ENCODE measurements at places on chromosomes 2 and 18. TPM values are rescaled to one million over a fixed set of nuclear protein-coding genes. Genes with fewer than 3 reads are reported as not detected.

- peak; percentile 67 for DNase-seq
Observed at GRCh38 chr2:157866202-157866601, 9.9 kb downstream of the ACVR1 start.

GRCh38 chr2:28287256-28287915 is 105.3 kb upstream of the FOSL2 start:
- DNase-seq: peak; percentile 65

STON1 gene
- 11.3 TPM for polyA plus RNA-seq

DNA sequence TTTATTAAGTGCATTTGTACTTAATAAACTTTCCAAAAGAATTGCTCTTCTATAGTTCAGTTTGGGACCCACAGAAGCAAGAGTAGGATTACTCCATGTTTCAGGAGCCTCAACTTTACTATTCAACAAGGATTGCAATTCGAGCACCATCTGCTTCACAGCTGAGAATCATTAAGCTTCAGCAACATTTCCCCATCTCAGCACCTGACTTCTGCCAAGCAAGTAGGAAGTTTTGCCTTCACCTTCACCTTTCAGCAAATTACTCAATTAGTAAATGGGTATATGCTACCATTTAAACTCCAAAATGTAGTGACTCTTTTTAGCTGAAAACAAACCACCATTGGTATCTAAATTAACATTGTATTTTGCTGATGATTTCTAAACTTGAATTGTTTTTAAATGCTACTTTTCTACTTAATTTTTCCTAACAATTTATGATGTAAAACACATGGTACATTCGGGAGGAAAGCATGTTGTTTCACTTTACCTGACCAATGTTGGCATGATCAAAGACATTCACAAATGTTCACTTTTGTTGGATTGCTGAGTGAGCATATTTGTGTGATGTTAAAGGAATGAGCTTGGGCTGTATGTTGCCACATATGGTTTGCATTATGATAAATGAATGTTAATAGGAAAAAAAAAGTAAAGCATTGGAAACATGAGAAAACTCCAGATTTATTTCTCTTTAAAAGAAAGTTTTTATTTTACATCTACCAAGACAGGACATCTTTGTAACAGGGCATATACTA is 159.2 kb downstream of the GULP1 start:
- DNase-seq: peak; percentile 51

GRCh38 chr2:166613226-166613625 is 119.2 kb upstream of the SCN7A start:
- DNase-seq: no peak

GRCh38 chr18:27249933-27250332 is 64.8 kb upstream of the CHST9 start:
- DNase-seq: no peak

GRCh38 chr18:22543769-22544168 is 126.1 kb upstream of the CTAGE1 start:
- no peak for DNase-seq

GRCh38 chr2:131094463-131095281 is 1.4 kb upstream of the FAM168B start:
- DNase-seq: no peak

DNA sequence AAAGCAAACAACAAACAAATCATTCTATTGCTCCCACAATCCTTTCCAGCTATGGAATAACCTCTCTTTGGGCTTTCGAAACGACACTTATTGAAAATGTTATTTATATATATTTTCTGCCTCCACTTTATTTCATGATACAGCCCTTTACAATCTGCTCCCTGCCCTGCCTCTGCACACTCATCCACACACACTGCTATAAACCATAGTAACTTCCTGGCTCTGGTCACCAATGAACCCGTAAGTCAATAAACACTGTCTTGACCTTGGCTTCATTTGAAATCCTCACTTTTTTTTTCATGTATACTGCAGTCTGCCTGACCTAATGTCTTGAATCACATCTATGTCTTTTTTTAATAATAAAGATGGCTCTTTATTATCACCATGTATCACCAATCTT is 161.5 kb downstream of the SLC39A10 start:
- peak; percentile 63 for DNase-seq

GRB14 gene
- 0.16 TPM for polyA plus RNA-seq

SH2D6 gene
- polyA plus RNA-seq: 0.16 TPM

DNA sequence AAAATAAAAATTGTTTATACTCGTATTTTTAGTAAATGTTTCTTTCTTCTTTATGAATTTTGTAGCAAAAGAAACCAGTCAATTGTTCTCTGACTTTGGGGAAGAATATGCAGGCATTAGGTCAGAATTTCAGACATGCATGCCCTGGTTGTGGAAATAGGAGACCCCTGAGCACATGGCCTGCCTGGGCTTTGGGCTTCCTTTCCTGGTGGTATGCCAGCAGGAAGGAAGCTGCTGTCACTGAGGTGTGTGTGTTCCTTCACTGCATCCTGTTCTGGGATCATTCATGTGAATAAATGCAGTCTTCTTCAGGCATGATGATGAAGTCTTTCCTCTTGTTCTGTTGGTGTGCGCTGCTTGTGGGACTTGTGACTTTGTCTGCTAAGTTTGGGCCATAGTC is 920.2 kb upstream of the VRK2 start:
- DNase-seq: no peak

DNA sequence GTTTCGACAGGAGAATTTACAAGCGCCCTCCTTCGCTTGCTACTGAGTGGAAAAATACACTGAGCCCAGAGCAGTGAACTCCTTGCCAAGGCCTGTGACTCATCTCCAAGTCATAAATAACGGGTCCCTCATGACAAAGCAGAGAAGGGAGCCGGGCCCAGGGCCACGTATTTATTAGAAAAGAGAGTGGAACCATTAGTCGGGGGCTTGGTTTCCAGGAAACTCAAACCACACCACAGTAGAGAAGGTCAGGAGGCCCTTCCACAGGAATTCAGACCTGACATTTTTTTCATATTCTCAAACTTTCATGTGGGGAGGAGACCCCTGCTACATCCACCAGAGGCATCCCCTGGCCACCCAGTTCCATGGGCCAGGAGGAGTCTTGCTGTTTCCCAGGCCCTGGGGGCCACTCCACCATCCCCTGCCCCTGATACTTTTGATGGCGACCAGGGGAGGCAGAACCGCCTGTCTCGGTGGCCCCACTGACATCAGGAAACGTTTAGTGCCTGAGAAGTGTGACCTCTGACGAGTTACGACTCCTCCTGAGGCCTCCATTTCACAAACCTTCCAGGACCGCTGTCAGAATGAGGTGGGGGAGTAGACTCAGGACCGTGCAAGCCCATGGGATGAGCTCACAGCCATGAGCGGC is 289.7 kb downstream of the DYSF start:
- DNase-seq: peak; percentile 97

DNA sequence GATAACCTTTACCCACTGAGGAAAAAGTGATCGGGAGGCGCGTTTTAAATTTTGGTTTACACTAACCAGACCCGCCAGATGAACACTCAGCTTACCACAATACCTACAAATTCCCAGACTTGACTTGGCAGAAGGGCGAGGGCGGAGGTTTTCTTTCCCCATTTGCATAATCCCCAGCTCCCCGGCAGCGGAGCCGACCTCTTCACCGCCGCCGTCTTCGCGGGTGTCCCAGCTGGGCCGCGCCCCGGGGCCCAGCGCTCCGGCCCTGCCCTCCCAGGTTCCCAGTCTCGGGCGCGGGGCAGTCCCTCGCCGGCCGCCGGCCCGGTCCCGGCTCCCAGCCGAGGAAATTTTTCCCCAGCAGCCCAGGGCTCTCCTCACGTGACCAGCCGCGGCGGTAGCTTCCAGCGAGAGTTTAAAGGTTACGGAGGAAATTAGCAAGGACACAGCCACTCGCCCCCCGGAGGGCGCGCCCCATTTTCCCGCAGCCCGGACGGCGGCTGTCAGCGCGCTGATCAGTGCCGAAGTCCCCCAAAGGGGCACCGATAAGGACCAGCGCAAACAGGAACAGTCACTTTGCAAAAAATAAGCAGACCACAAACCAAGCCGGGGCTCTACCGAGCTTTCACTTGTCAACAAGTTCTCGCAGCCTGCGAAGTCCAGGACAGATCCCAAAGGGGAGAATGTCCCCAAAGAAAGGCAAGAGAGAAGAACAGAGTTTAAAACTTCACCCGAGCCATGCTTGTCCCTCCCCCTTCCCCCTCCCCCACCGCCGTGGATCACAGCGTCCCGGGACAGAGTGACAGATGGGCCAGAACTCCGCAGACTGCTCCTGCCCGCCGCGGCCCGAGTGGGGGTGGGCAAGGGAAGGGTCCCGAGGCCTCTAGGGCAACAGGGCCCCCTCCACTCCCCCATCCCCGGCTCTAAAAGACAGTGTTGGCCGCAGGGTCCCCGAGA is 1.3 kb upstream of the PRKCE start:
- peak; percentile 62 for DNase-seq

GPR35 gene
- polyA plus RNA-seq: 0.09 TPM

LRRTM1 gene
- polyA plus RNA-seq: not detected

GRCh38 chr2:20538308-20539132 is 91.6 kb downstream of the RHOB start:
- no peak for DNase-seq

DNA sequence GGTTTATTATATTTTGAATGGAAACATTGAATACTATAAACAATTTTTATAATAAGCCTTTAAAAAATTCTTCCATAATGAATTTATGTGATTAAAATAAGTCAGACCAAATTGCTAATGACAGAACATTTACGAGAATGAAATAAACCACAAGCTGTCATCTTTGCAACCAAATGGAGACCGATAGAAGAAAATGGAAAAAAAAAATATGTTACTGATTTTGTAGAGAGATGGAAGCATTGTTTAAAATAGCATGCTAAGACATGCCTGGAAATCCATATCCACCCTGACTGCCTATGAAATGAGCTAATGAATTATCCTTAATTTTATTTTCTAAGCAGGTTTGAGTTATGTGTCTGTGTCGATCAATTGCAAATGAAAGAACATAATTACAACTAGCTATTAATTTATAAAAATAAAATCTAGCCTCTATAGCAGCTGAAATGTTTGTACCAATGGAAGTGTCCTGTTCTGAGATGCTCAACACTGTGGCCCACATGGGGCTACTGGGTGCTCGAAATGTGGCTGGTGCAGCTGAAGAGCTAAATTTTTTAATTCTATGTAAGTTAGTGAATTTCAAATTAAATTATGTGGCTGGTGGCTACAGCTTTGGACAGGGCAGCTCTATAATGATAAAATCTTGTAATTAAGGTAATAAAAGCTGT is 832.8 kb downstream of the RNF144A start:
- no peak for DNase-seq

ASB18 gene
- polyA plus RNA-seq: not detected

SPIRE1 gene
- polyA plus RNA-seq: 19.0 TPM

DSG4 gene
- not detected for polyA plus RNA-seq

TCF23 gene
- polyA plus RNA-seq: not detected

MERTK gene
- 0.34 TPM for polyA plus RNA-seq

RFX8 gene
- 4.3 TPM for polyA plus RNA-seq

- no peak for DNase-seq
Observed at GRCh38 chr18:77147418-77147852, 14.9 kb upstream of the MBP start.

TRABD2A gene
- polyA plus RNA-seq: 4.4 TPM

DNA sequence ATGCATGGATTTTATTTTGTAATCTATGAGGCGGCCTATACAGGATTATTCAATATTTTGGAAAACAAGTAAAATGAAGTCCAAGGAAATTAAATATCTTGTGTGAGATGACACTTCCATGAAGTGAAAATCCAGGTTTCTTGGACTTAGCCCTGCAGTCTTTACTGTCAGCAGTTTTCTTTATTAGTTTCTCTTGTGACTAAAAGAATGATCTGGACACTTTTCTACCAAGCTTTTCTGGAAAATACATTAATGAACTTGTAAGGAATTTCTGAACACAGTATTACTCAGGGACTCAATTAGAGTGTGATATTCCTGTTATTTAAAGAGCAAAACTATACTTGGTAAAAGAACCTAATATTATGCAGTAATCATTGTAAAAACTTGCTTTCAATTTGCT is 610.4 kb upstream of the SLC8A1 start:
- no peak for DNase-seq

GRCh38 chr2:188773075-188773474 is 201.1 kb upstream of the COL3A1 start:
- peak; percentile 83 for DNase-seq

DNA sequence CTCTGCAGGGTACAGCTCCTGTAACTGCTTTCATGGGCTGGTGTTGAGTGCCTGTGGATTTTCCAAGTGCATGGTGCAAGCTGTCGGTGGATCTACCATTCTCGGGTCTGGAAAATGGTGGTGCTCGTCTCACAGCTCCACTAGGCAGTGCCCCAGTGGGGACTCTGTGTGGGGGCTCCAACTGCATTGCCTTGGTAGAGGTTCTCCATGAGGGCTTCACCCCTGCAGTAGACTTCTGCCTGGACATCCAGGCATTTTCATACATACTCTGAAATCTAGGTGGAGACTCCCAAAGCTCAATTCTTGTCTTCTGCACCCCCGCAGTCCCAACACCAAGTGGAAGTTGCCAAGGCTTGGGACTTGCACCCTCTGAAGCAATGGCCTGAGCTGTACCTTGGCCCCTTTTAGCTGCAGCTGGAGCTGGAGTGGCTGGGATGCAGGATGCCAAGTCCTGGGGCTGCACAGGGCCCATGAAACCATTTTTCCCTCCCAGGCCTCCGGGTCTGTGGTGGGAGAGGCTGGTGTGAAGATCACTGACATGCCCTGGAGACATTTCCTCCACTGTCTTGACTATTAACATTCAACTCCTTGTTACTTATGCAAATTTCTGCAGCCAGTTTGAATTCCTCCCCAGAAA is 41.6 kb downstream of the EDAR start:
- no peak for DNase-seq

GRCh38 chr2:18267501-18267900 is 293.0 kb downstream of the RDH14 start:
- peak; percentile 6 for DNase-seq

PIEZO2 gene
- 1.2 TPM for polyA plus RNA-seq

Measured in fibroblast of lung (primary cell).